NCI-H1092 treated with DMSO at 0.1 percent for 48 hours (cell line): ENCODE measurements at places on chromosomes 6 and 20.

DNA sequence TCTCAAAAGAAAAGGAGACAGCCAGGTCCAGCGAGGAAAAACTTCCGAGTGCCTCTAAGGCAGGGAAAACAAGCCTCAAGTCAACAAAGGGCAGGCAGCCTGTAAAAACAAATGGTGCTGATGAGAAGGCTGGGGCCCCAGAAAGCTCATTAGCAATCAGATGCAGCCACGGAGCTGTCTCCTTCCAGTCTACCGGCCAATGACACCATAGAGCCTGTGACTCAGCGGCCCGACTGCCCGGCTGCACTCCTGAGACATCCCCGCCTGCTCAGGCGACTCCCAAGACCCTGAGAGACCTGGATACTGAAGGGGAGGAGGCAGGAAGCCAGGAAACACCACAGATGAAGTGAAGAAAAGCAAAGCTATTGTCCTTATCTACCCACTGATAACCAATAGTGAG, 120.1 kb upstream of the HDDC2 start:
- no peak for DNase-seq

DNA sequence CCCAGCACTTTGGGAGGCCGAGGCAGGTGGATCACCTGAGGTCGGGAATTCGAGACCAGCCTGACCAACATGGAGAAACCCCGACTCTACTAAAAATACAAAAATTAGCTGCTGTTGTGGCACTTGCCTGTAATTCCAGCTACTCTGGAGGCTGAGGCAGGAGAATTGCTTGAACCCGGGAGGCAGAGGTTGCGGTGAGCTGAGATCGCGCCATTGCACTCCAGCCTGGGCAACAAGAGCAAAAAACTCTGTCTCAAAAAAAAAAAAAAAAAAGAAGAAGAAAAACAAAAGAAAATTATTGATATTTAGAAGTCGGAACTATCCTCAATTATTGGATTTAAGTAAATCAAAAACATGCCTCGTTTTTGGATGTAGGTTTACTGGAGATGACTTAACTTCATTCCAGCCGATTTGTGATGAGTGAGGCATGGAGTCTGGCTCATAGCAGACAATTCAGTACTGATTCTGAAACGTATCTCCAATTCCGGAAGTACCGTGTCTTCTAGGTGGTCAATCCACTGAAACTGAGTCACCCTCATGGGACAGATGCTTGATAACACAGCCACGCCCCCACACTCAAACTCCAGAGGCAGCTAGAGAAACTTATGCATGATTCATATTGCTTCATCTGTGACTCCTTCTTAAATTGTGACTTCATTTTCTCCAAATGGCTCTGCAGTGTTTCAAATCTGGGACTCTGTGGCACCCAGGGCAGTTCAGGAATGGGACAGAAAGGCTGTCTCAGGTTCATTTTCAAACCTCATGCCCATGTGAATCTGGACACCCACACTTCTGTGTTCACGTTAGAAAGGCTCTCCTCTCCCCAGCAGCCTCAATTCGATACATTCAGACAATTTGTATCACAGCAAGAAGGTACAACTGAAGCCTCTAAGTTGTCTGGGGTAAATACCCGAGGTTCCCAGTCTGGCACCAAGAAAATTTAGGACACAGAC, 110.4 kb upstream of the ARMC2 start:
- DNase-seq = no peak

GRCh38 chr20:64099086-64099786, 8.1 kb downstream of the NPBWR2 start:
- peak; percentile 81 for DNase-seq

DNA sequence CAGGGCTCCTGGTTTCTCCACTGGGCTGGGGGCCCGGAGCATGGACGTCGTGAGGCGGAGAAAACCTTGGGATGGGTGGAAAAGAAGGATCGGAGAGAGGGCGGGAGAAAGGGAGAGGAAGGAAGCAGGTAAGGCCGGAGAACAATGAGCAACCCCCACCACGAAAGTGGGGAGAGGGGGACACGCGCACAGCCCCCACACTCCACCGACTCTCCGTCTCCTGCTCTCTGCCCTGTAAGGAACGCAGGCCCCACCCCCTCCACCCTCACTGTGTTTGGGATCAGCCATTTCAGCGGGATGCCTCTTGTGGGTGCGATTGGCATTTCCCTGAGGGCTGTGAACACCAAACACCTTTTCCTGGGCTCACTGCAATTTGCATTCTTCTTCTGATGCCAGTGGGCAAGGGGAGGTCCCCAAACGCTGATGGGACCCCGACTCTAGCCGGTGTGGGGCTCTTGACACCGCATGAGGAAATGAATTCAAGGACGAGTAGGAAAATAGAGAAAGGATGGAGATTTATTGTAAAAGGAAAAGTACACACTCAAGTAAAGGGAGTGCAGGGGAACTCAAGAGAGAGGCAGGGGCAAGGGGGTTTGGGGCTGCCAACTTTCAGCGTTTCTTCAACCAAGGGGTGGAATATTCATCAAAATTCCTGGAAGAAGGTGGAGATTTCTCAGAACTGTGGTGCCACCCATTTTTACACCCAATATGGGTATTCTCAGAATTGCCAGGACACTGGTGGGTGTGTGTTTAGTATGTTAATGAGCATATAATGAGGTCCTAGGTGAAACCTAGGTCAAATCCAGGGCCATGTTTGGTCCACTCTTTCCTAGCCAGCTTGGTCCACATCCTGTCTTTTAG, 13.1 kb upstream of the RAET1L start:
- no peak for DNase-seq

DNA sequence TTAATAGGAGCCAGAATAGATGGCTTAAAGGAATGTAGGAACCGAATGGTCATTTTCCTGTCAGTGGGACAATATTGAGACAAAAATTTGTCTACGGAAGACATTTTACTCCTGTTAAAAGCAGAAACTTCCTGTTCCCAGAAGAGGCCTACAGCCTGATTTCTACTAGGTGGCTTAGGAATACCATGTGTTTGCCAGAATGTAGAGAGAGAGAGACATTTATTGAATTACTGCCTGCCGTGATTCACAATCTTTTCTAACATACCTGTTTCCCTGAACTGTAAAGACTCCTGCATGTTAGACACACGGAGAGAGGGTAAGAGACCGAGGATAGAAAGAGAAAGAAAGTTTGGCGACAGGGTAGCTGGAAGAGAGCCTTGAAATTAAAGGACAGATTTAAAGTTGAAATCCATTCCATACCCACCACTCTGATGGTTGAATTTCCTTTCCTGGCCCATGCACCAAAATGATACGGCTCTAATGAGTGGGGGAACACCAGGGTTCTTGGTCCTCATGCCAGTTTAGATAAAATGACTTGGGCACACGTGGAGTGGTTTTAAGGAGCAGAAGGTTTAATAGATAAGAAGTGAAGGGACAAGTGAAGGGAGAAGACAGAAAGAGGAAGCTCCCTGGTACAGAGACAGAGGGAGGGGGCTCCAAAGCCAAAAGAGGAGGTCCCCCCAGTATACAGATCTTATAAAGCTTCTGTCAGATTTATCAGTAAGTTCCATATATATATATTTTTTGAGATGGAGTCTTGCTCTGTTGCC, 22.5 kb downstream of the NCOA3 start:
- no peak for DNase-seq

DNA sequence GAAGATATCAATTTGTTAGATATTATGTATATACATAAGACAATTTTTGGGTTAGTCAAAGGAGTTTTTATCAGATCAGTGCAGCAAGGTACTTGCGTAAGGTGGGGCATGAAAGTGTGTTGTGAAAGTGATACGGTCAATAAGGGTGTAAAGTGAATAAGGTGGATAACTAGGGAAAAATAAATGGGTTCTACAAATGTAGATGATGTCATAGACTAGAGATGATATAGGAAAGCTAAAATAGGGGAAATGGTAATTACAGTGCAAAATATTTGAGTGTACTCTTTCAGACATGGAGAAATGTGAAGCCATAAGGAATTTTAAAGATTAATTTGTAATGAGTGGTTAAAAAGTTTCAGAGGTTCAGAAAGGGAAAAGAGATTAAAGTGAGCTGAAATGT, 180.6 kb upstream of the KHDRBS2 start:
- no peak for DNase-seq

GRCh38 chr6:32970413-32971241, 2.2 kb downstream of the BRD2 start:
- DNase-seq = peak; percentile 63

DNA sequence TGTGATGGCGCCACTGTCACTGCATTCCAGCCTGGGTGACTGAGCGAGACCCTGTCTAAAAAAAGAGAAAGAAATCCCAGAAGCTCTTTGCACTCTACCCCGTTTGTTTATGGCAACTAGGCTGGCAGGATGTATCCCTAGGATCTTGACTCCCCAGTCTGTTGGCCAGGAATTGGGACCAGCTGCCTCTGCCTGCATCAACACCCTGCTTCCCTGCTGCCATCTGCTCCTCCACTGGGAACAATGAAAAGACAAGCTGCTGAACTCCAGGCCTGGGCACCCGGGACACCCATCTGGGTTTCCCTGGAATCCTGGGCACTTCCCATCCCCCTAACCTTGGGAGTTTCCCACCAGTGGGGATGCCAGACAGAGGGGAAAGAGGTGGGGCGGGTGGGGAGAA, 64.9 kb downstream of the CPNE5 start:
- DNase-seq = no peak

DNA sequence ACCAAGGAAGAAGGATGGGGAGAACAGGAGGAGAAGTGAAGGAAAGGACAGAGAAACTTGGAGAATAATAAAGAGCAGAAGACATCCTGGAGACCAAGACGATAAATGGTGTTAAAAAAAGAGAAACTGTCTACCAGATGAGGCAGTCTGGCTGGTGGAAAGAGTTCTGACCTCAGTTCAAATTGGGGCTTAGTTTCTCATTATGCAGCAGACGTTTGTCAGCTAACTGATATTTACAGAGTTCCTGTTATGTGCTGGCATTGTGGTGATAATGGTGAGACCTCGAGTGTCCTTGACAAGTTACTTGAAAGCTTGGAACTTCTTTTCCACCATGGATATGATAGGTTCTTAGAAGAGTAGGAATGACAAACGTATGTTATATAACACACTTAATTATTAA, 142.7 kb downstream of the LRRC1 start:
- no peak for DNase-seq

- peak; percentile 12 for DNase-seq
Measured at GRCh38 chr6:2103765-2104523, 141.5 kb downstream of the GMDS start.

DNA sequence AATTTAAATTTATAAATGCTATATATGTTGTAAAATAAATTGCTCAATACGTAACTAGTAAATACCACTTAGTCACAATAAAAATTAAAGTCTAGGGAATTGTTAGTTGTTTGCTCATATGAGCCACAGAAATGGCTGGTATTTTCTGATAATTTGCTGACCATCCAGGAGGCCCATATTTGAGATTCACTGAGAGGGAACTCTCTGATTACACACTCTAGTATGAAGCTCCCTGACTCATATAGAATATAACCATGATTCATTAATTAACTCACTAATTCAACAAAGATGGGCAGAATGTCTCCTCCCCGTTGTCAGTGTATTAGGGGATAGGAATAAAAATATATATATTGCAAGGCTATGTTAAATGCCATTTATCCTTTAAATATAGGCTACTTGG, 46.6 kb upstream of the TMEM30A start:
- no peak for DNase-seq

DNA sequence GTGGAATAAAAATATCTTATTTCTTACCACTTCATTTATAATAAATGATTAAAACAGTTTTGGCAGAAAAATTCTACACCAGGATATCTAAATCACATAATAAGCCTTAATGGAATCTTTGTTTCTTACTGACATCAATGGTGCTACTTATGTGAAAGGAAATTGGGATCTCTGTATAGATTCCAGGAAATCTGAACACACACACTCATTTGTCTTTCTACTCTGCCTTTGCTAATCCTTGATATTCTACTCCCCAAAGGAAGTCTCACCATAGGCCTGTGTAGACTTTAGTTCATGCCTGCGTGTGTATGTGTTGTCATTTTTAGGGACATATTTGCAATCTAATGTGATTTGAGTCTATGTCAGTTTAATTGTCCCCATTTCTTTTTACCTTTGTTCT, 7.9 kb downstream of the ADGRB3 start:
- DNase-seq = no peak

DNA sequence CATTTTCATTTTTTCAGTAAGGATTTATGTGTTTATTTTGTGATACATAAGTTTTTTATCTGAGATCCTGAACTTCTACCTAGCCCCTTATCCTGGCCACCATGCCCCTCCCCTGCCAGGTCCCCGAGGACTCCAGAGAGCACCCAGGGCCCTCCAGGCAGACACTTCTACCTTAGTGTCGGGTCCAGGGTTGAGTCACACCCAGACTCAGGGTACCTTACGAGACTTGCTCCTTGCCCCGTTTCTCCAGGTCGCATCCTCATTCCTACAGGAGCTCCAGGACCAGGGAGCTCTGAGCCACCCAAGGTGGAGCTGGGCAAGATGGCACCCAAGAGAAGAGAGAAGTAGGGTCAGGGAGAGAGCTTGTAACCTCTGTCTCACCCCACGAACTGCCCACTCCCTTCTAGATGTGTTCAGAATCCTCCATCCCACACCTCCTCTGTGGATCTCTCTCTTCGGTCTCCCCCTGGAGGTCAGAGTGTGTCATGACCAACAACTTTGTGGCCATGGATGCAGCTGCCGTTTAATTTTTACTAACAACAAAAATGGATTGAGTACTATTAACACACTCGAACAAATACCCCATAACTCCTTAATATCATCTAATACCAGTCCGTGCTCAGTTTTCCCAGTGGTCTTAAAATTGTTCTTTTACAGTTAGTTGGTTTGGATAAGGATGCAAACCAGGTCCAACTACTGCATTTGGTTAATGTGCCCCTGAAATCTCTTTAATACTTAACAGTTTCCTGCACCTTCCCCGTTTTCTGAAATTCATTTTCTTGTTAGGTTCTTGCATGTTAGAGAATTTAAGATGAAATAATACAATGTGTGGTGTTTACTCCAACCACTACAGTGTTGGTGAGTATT, 130.6 kb upstream of the INSM1 start:
- DNase-seq = peak; percentile 77

DNA sequence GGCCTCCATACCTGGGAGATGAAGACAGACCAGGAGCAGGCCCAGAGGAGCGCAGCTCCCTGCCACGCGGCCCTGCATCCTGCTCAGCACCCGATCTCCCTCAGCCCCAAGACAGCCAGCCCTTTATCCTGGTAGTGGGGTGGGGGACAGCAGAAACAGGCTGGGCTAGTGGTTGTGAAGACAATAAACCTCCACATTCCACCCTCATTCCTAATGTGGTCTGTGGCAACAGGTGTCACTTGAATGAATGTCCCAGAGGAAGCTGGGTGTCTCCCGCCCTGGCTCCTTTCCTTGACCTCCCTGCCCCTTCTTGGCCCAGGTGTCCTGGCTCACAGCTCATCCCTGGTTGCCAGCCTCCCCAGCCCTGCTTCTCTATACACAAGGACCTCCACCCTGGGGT, at the start of gene C6orf15:
TSS of gene C6orf15 (minus strand) at position 98 of the 400 bp plus-strand sequence. CDS start at position 78, 20 bp downstream.
- no peak for DNase-seq

- DNase-seq = no peak
Measured at GRCh38 chr20:3739054-3739925, 6.8 kb downstream of the HSPA12B start.

GRCh38 chr20:60480950-60481742, 522.9 kb downstream of the CDH26 start:
- DNase-seq = no peak

GRCh38 chr6:24897186-24897585, 38.6 kb downstream of the RIPOR2 start:
- DNase-seq = no peak

- DNase-seq = peak; percentile 89
Measured at GRCh38 chr20:49936153-49937026, at the start of gene RNF114. TSS of gene RNF114 (plus strand) at chr20:49936397. CDS start at chr20:49936413, 16 bp downstream.

- DNase-seq = no peak
Measured at GRCh38 chr6:7893342-7893741, 17.2 kb downstream of the TXNDC5 start.

- DNase-seq = no peak
Measured at GRCh38 chr20:40606660-40607059, 82.4 kb downstream of the MAFB start.

- DNase-seq = no peak
Measured at GRCh38 chr6:8108031-8108660, 5.8 kb upstream of the EEF1E1 start.
